Astrocyte of the spinal cord (primary cell): ENCODE measurements at places on chromosomes 6 and 20.

DNA sequence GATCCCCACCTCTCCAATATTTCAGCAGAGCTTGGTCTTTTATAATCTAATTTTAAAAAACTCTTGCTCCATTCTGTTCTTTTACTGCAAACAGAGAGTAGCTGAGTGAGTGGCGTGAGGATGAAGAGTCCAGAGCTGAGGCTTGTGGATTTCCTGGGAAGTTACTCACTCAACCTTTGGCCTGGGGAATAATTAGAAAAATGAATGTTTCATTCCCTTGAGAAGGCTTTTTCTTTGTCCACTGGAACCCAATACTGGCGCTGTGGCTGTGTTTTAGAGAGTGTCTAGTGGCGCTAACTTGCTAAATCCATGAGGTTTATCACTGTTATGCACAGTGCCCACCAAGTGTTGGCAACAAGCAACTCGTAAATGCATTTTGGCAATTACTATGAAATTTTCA lies 251.5 kb downstream of the HIVEP2 start:
- DNase-seq: peak; percentile 79

DNA sequence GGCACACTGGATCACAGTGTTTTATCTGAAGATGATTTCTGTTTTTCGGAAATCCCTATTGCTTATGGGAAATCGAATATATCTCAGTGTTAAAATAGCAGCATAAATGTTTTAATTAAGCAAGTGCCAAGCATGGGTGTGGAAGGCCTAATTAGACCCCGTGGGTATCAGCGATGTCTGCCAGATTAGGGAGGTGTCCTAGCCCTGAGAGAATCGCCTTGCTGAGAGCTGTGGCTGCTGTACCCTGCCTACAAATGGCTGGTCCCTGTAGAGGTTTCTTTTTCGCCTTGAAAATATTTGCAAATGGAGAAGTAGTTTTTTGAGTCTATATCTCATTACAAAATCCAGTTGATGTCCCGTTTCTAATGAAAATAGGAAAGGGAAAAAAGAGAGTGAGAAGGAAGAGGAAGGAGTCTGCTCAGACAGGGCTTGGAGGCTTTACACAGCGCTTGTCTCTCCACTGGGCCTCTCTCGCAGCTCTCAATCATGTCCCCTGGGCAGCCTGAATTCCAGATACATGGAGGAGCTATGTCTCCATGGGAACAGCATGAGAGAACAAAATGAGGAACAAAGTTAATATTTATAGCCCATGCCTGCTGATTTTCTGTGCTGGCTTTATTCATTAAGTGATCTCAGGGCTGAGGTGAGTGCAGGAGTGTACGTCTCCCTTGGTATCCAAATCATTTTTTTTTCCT lies 35.2 kb upstream of the BCLAF1 start:
- no peak for DNase-seq

GRCh38 chr20:43844778-43845614 lies 69.7 kb upstream of the TOX2 start:
- DNase-seq: peak; percentile 65

DNA sequence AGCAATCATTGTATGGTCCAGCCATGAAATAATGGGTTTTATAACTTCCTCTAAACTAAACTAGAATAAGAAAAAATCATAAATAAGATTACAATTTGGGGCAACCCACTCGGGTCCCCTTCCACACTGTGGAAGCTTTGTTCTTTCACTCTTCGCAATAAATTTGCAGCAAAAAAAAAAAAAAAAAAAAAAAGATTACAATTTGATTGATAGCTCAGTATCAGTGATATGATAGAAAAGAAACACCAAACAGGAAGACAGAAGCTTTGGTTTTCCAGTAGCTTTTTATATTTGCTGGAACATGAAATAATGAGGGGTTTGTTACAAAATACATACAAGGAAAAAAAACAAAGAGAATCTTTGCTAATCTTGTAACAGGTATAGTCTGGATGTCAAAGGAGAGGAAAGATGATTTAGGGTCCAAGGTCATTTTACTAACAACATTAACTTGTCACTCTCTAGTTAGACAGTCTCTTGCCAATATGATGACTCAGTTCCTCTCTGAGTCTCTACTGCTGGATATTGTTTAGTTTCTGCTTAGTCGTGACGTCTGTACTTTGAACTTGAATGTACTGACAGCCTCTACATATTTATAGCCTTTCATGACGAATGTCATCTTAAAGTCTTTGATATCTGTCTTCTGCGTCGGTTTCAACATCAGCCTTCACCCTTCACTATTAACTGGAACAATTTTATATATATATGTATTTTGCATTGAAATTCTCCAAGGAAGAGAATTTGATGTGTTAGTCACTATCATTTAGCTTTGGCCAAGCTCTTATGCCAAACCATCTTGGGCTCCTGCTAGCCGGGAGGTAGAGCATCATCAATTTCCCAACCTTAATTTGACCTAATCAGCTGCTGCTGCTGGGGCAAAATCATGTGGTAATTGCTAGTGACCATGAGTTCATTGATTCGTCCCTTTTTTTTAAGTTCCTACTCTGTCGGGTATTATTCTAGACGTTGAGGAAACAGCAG lies 213.1 kb upstream of the STXBP5 start:
- DNase-seq: peak; percentile 77

GRCh38 chr6:67412035-67412434 lies 1223.0 kb upstream of the ADGRB3 start:
- DNase-seq: no peak

DNA sequence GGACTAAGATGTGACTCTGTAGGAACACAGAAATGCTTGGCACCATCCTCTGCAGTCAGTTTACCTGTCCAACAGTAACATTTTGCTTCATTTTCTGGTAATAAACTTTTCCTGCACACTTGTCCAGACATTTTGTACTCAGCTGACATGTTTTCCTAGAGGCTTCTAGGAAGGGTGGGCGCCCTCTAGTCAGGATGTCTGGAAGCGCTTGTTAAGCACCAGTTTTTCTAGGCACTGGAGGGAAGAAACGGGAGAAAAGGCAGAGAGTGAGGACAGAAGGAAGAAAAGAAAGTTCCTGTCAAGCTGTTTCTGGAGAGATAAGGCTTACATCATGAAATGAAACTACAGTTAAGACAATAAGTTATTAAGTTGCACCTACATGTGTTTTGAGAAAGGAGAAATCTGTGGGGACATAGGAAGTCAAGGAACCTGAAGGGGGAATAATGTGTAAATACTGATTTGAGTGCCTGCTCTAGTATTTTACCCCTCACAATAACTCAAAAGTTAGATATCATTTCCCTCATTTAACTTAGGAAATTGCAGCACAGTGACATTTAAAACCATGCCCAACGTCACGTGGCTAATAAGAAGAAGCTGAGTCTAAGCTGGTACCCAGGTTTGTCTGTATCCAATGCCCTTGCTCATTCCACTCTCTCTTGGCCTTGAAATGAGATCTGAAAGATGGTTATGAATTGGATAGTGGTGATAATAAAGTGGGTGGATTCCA lies 42.7 kb upstream of the TNFRSF21 start:
- DNase-seq: no peak
